ENCODE measurements at places on chromosomes 11 and 22.

- no peak for DNase-seq
These were observed 33.0 kb upstream of the RIC3 start for GRCh38 chr11:8201644-8202365.

DNA sequence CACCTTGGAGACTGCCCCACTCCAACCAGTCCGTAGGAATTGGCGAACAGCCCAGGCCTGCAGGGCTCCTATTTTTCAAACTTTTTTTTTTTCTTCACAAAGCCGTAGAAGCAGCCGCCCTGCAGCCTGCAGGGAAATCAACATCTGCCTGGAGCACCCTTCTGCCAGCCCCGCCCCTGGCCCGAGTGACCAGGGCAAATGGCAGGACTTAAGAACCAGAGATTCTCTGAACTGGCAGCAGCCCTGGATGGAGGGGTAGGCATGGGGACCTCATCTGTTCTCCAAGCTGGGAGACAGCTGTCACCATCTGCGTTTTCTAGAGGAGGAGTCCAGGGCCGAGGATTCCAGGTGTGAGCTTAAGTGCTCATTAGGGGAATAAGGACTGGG lies 5.6 kb downstream of the SCN2B start:
- no peak for DNase-seq

DNA sequence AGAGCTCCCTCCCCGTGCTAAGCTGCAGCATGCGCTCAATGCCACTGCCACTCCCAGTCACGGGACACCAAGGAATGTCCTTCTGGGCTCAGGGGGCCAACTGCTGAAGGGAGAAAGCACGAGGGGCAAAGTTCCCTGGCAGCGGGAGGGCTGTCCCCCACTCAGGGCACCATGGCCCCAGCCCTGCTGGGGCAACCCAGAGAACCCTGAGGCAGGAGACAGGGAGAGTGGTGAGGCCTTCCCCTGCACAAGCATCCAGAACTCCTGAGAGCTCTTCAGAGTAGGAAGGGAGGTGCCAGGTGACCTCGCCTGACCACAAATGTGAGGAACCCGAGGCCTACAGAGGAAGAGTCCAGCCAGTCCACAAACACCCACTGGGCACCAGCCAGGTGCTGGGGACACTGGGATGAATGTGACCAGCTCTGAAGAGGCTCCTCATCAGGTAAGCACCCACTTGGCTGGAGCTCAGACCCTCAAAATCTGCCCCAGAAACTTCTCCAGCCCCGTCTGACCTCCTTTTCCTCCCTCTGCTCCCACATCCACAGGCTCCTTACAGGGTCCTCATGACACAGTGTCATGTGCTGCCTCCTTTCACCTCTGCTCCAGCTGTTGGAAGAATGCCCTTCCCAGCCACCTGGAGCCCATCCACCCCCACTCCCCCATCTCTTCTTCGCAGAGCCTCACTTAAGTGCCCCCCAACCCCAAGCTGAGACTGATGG lies 15.6 kb downstream of the GDPD5 start:
- DNase-seq, result no peak

DNA sequence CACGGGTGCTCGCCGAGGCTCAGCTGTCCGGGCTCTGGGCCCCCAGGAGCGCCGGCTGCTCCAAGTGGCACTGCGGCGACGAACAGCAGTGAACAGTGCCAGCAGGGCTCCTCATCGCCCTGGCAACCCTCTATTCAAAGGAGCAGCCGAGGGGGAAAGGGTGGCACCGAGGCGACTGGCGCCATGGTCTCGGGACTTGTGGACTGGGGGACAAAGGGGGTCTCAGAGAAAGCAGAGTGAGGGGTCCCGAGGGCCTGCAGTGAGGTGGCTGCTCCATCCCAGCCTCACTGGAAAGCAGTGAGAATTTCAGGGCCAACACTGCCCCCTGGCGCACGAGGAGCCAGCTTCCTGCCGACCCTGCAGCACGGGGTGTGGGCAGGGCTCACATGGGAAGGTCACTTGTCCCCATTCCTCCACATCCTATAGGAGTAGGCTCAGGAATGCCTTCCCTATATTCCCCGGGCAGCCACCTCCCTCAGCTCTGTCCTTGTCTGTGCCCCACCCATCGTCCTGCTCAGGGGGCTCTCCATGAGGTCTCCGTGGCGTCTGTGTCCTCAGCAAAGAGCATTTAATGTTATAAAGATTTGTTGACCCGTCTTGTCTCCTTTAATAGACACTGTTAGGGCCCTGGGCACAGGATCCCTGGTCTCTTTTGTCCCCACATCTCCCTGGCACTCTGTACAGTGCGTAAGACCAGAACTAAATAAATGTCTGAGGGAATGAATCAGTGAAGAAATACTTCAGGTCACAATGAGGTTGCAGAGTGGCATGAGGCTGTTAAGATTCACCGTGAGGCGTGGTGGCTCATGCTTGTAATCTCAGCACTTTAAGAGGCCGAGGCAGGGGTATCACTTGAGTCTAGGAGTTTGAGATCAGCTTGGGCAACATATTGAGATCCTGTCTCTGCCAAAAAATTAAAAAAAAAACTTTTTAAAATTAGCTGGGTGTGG lies 26.4 kb downstream of the LRFN4 start:
- peak; percentile 39 for DNase-seq

- no peak for DNase-seq
These were observed 108.5 kb downstream of the MICAL2 start for GRCh38 chr11:12218909-12219308.

DNA sequence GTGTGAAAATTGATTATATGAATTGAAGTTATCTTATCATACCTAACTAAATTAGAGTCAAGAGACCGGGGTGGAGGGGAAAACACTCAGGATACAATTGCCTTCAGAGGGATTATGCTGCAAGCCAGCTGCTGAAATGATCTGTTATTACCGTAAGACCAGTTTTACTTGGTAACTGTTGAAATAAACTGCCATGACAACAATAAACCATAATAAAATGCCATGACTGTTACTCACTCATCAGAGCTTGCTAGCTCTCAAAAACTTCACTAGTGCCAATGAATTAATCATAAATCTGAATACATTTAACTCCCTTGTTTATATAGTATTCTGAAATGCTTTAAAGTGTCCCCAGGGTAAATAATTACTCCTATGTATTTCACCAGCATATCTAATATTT lies 68.2 kb downstream of the CASP12 start:
- DNase-seq, result no peak

GRCh38 chr11:107397357-107397756 lies 60.3 kb downstream of the CWF19L2 start:
- DNase-seq, result no peak

GRCh38 chr11:121241343-121242211 lies 51.0 kb upstream of the SC5D start:
- DNase-seq, result no peak

GRCh38 chr11:64872790-64873488 lies 5.5 kb downstream of the EHD1 start:
- no peak for DNase-seq

DNA sequence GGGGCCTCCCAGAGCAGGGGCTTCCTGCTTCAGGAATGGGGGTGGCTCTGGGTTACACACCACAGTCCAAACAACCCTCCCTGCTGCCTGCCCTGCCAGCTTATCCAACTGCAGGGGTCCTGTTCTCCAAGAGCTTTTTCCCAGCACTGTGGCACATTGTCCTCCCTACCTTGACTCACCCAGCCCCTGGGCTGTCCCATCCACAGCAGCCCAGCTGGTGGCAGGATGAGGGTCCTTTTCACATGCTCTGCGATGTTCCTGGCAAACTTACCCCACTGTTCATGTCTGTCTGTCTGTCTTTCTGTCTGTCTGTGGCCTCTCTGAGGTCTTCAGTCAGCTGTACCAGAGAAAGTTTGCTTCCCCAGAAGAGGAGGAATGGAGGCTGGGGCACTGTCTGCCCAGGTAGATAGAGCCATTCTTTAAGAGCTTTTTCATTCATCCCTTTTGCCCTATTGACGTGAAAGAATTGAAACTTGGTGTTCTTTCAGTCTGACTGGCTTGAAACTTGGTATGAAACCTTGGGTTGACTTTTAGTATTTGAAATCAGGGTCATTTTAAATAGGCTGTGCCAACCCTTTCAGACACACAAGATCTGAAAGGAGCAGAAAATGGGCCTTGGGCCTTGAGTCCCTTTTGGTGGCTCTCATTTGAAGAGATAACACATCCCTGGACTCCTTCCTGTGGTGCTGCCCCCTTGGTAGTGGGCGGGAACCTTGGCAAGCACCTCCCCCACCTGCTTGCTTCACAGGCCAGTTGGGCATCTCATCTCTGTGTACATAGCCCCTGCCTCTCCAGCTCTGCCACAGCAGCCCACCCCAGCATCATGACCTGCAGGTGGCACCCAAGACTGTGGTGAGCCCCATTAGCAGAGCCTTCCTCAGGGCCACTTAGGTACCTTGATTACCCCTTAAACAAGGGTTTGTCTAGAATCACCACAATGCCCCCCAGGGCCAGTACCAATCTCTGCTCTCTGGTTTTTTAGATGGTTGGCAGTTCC lies 74.6 kb upstream of the SUSD2 start:
- peak; percentile 1 for DNase-seq

DNA sequence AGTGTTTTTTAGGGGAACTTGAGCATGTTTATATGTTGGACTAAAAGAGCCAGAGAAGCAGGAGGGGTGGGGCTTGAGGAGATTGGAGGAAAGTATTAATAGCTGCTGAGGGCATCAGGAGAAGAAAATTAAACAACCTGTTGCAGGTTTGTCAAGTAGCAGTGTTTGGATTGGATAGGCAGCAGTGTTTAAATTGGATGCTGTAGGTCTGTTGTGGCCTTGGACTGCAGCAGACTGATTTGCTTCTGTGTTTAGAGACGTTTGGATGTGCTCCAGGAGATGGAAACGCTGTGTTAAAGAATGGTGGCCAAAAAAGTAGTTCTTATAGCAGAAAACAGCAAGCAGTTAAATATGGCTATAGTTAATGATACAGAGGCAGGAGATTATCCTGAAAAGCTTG lies 5.7 kb downstream of the EIF3L start:
- no peak for DNase-seq

GRCh38 chr11:106670069-106670468 lies 348.2 kb downstream of the GUCY1A2 start:
- no peak for DNase-seq

- no peak for DNase-seq
These were observed 73.1 kb downstream of the ELP4 start for GRCh38 chr11:31582697-31583096.

- DNase-seq, result no peak
These were observed 2.3 kb downstream of the DMC1 start for GRCh38 chr22:38567531-38568285.

DNA sequence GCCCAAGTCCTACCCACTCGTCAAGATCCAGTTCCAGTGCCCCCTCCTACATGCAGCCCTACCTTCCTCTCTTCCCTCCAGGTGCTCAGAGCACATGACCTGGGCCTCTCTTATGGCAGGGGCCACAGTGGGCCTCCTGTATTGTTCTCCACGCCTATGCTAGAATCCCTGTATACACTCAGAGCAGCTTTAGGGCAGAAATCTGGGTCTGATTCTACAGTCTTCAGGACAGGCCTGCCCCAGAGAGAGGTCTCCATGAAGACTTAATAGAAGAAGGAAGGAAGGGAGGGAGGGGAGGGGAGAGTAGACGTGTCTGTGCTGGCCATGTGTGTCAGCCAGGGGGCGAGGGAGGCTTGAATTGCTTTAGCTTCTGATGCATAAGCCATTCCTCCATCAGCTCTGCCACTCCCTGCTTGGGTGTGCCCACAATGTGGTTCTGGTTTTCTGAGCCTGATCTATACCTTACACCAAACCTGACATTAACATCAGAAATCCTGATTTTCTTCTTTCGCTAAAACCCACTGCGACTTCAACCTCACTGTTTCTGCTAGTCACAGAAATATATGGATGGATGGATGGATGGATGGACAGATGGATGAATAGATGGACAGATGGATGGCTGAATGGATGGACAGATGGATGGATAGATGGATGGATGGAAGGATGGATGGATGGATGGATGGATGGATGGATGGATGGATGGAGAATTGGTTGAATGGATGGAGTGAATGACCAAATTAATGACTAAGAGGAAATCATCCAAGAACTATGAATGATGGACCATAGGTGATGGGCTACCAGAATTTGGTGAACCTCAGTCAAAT lies 56.6 kb upstream of the PRDM11 start:
- peak; percentile 55 for DNase-seq

GRCh38 chr11:121801781-121802180 lies 314.2 kb downstream of the BLID start:
- no peak for DNase-seq

- no peak for DNase-seq
These were observed 23.6 kb downstream of the PDGFB start for GRCh38 chr22:39220890-39221850.

- DNase-seq, result no peak
These were observed 35.1 kb upstream of the RAB1B start for GRCh38 chr11:66233301-66233700.

DNA sequence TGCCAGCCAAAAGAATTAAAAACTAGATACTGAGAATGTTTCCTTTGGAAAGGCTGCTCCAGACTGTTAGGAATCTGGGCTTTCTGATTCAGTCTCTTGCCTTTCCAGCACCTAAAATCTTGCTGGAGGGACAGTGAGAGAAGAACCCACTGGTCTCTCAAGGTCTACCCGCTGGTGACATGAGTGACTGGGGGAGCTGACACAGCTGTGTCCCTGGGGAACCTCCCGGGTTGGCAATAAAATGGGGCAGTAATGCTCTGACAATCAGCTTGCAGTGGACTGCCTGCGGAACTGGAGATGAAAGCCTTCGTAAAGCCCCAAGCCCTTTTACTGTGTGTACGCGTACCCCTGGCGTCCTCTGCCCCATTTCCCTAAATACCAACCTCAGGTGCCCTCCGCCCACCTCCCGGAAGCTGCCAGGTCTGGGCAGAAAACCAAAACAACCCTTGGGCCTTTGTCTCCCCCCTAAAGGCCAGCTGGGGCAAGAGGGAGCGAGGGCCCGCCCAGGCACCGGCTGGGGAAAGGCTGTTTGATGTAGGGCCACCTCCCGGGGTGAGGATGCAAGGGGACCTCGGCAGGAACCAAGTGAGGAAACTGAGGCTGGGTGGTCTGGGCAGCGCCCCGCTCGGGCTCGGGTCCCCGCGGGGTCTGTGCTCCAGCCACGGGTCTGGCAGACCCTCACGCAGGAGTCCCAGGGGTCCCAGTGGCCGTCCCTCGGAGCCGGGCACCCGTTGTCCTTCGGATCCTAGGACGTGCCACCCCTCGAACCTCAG lies 741 bp downstream of the CARS1 start:
- DNase-seq, result no peak

DNA sequence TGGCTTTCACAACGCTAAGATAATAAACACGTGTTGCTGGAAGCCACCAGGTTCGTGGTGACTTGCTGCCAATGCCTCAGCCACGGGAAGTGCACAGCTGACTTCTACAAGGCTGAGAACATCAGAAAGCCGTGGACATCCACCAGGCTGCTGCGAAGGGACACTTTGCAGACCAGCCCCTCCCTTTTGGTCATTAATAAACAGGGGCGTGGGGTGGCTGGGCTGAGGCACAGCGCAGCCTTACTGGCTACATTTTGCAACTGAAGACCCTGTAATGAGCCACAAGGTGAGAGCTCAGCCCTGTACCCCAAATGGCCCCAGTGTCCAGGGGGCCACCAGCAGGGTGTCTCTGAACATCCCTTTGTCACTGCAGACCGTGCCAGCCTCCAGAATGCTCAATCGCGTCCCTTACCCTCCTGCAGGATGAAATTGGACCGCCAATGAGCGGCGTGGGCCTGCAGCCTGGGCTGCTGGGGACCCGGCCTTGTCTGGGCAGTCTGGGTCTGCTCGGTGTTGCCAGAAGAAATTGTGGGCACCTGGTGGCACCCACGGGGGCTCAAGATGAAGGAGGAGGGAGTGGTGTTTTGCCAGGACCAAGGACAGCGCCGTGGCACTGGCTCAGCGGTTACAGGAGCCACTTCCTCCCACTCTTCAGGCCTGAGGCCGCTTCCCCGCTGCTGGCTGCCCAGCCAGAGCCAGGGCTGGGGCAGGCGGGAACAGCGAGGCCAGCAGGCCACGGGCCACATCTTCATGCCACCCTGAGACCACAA lies 181.9 kb downstream of the CTTN start:
- DNase-seq, result peak; percentile 1
